ENCODE measurements at places on chromosomes 2 and 18.

- peak; percentile 60 for DNase-seq
These were observed at the start of gene NMUR1 for GRCh38 chr2:231530099-231531011. Gene NMUR1 (minus strand): TSS chr2:231530445. CDS start chr2:231530361, 84 bp downstream.

DNA sequence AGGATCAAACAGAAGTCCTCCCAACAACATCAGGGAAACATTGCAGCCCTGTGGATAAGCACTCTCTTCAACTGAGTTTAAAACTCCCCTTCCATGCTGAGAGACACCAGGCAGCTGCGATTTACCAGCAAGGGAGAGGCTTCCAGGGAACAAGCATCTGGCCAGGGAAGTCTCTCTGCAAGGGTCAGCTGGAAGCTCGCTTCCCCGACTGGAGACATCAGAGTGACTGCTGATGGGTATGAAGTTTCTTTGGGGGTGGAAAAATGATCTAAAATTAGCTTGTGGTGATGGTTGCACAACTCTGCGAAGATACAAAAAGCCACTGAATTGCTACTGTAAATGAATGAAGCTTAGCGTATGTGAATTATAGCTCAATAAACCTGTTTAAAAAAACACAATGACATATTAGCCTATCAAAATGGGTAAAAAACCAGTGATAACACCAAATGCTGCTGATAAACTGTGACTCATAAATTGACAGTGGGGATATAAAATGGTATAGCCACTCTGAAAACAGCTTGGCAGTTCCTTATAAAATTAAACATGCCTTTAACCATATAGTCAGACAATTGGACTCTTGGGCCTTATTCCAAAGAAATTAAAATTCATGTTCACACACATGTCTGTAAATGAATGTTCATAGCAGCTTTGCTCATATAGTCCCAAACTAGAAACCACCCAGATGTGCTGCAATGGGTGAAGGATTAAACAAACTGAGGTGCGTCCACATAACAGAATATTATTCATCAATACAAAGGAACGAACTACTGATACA is 1082.0 kb downstream of the SOCS6 start:
- DNase-seq, result no peak

- DNase-seq, result peak; percentile 11
These were observed 145.1 kb downstream of the CDC42EP3 start for GRCh38 chr2:37526323-37526722.

- DNase-seq, result no peak
These were observed 1199.1 kb upstream of the GYPC start for GRCh38 chr2:125456693-125457363.

- DNase-seq, result peak; percentile 51
These were observed 60.1 kb downstream of the LIMS1 start for GRCh38 chr2:108594132-108594981.

GRCh38 chr2:160331258-160332025 is 131.4 kb upstream of the ITGB6 start:
- no peak for DNase-seq

DNA sequence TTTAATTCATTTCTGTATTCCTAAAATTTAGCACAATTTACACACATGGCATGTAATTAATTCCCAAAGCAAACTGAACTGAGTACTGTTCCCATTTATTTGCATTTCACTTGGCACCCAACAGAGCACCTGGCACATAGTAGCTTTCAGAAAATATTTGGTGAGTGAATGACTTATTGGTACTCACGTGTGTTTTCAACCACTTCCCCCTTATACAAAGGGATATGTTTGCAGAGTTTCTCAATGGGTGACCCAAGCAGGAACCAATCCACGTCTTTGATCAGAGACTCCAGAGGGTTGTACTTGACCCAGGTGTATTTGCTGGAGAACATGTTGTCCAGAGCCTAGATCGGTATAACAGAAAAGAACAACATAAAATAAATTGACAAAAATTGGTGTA is 6.6 kb downstream of the GKN2 start:
- DNase-seq, result no peak

- DNase-seq, result no peak
These were observed 7.2 kb upstream of the CD226 start for GRCh38 chr18:69954719-69955480.

GRCh38 chr18:79615091-79615490 is 64.5 kb upstream of the CTDP1 start:
- no peak for DNase-seq

DNA sequence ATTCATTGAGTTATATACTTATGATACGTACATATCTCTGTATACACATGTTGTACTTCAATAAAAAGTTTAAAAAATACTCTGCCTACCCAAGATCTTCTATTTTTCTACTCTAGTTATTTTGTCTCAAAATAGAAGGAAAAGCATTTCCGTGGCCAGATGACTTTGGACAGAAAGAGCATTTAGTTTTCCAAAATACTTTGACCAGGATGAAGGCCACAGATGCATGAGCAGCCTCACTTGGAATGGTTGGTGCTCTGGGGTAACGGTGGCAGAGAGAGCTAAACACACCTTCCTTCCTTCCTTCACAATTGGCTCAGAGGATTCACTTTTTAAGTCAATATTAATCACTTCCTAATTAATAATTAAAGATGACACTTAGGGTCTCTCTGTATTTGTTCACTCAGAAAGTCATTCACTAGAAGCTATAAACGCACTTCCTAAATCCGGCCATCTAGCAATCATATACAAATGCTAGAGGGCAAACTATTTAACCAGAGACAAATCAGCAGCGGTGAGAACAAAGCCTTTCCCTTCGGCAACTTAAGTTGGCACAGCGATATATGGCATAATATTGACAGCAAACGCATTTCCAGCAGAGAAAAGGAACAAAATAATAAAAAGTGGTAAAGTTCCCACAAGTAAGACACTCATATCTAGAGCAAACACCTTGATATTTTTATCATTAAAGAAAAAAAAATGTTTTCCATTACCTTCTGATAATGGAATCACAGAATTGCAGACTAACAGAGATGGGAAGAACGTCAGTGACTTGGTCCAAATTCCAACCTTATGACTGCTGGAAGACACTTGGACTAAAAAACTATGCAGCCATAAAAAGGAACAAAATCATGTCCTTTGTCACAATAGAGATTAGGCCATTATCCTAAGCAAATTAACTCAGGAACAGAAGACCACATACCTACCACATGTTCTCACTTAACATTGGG is 55.9 kb upstream of the NARS1 start:
- DNase-seq, result no peak

DNA sequence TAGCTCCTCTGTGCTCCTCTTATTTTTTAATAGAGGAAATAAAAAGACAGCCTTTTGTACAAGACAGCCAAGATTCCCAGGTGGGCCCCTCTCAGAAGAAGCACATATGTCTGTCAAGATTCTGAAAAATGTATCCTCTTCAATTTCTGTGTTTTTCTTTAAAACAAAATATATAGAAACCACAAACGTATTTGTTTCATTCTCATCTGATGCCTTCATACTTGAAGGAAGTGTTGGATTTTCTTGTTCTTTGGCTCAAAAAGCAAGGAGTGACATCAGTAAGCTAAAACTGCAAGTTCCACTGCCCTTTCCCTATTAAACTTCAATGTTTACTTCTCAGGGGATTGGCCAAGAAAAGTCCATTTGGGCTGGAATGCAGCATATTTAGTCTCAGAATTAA is 193.8 kb upstream of the OSR1 start:
- no peak for DNase-seq

GRCh38 chr18:22469061-22469734 is 51.5 kb upstream of the CTAGE1 start:
- no peak for DNase-seq

DNA sequence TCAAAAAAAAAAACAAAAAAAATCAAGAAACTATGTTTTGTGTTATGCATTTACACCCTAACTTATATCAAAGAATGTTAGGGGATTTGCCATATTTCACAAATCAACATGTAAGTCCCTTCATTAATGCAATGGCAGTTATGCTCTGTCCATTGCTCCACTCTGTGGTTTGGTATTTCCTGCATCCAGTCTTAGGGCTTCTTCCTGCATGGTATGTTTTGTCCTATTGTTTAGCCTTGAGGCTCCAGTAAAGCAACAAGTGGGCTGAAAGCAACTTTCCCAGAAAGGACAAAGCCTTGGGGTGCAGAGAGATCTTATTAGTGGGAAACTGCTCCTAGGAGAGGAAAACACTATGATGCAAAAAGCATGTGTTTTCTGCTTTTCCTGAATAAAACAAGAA is 474.1 kb downstream of the IRS1 start:
- DNase-seq, result no peak

GRCh38 chr2:128613351-128613750 is 294.7 kb upstream of the HS6ST1 start:
- no peak for DNase-seq

DNA sequence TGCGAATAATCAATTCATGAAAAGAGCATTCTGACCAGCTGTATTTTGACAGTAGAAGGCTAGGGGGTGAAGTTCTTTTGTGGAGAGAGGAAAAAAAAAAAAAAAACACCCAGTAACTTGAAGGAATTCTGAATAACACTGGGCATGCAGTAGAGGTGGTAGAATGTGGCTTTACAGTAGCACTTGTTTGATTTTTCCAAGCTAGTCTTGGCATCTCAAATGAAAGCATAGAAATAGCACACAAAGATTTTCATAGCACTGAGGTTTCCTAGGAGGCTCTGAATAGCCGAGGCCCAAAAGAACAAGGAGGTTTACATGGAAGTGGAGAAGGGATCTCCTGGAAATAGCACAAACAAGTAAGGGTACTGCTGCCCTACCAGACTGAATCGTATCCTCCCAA is 470.2 kb upstream of the CDH20 start:
- no peak for DNase-seq

GRCh38 chr2:12502759-12503158 is 214.0 kb upstream of the TRIB2 start:
- no peak for DNase-seq

DNA sequence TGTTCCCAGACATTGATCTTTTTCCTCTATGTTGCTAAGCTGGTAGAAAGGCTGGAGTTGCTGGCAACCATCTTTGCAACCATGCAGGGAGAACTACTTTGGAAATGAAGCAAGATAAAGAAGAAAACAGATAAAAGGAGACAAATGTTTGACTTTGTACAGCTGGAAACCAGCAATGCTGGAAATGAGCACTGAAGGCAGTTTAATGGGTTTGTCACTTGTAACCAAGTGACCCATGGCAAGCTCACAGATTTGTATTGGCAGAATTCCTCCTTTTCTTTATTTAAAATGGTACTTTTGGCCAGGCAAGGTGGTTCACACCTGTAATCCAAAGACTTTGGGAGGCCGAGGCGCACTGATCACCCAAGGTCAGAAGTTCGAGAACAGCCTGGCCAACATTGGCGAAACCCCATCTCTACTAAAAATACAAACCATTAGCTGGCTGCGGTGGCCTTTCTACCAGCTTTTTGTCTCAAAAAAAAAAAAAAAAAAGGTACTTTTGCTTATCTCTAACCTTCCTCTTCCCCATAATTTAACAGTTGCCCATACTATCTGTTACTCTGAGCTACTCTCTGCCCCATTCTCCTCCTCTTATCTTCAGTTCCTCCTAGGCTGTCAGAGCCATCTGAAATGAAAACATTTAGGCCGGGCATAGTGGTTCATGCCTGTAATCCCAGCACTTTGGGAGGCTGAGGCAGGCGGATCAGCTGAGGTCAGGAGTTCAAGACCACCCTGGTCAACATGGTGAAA is 2.0 kb upstream of the BOLA3 start:
- DNase-seq, result peak; percentile 84

DNA sequence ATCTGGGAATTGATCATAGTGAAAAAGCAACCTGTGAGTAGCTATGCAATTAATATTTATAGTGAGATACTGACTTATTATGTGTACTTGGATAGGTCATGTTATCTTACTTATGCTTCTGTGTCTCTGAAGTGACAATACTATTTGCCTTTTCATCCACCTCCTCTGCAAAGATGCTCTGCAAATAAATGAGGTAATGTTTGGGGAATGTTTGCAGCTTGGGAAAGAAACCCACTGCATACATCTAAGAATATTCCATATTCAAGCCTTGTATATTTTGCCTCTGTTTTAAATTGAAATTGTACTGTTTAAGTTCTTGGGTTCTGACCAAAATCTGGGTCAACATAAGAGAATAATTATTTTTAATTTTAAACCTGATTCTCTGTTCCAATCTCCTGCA is 217.4 kb upstream of the DTNA start:
- no peak for DNase-seq

DNA sequence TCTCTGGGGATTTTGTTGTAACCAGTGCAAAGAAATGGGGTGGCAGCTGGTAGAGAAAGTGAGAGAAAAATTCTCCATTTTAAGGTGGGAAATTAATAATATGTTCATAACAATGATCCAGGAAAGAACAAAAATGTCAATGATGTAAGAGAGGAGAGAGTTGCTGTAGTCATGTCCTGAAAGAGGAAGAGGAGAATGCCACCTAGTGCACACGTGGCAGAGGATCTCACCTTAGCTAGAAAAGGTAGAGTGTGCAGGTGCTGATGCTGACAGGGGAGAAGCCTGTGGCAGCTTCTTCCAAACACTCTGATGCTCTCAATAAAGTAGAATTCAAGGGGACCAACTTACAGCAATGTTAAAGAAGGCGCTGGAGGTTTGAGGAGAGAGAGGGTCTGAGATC is 282.9 kb upstream of the PKDCC start:
- DNase-seq, result no peak

DNA sequence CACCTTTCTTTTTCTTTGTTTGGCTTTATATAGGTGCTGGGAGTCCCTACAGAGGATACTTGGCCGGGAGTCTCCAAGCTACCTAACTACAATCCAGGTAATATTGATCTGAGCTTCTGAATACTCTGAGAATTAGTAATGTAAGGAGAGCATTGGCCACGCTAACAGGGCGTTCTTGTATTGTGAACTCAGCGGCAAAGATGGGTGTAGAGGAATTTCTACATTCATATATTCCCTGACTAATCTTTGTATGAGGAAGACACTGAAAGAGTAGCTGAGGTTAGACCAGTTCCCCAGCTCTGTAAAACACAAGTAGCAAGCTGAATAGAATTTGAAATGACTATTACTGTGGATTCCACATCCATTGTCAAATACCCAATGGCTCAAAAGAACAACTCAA is 48.5 kb downstream of the CDK15 start:
- DNase-seq, result no peak

GRCh38 chr2:192140236-192140839 is 54.4 kb downstream of the TMEFF2 start:
- no peak for DNase-seq

- DNase-seq, result peak; percentile 43
These were observed 26.9 kb upstream of the INSIG2 start for GRCh38 chr2:118061135-118061955.

GRCh38 chr2:231210782-231211181 is 12.4 kb downstream of the ARMC9 start:
- DNase-seq, result no peak

DNA sequence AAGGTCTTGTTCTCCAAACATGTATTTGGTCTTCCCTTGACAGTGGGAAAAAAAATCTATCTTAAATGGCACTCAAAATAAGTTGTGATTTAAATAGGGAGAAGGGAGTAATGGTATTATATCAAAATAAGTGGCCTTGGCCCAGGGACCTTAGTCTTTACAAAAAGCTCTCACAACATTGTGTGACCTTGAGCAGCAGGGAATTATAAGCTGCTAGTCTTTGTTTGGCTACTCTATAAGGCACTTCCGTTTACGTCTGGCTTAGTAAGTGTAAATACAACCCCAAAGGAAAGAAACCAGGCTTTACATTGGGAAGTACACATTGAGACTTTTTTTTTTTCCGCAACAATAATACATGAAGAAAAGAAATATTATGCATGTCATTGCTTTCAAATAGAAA is 734.0 kb upstream of the LINC00305 start:
- DNase-seq, result no peak

GRCh38 chr2:219459460-219460311 is 25.0 kb downstream of the SPEG start:
- DNase-seq, result peak; percentile 30

GRCh38 chr2:23607925-23608324 is 222.9 kb downstream of the KLHL29 start:
- no peak for DNase-seq
